ENCODE measurements at places on chromosomes 4 and X. TPM values are rescaled to one million over a fixed set of nuclear protein-coding genes. Genes with fewer than 3 reads are reported as not detected.

CT55 gene
- not detected for total RNA-seq

MGAT4D gene
- not detected for total RNA-seq

F9 gene
- total RNA-seq: not detected

CNGA2 gene
- total RNA-seq: not detected

TREX2 gene
- total RNA-seq: 2.5 TPM

DUSP9 gene
- total RNA-seq: 0.91 TPM

CENPVL3 gene
- 0.18 TPM for total RNA-seq

- DNase-seq: no peak
Observed at GRCh38 chr4:140719686-140720085, 36.5 kb downstream of the TBC1D9 start.

DNA sequence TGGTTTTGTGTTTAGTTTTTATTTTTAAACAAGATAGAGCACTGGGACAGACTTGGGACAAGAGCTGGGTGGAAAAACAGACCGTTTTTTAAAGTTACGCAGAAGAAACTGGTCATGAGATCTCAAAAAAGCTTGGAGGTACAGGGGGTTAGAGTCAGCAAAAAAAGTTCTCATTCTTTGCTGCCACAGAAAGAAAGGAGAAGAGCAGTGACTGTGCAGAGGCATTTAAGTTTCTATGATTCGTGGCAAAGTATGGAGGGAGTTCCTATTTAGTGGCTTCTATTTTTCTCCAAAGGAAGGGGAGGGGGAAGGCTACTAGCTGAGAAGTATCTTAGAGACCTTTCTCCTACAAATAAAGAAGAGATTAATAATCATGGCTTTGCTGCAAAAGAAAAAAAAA lies 68.3 kb downstream of the MANBA start:
- no peak for DNase-seq

- DNase-seq: no peak
Observed at GRCh38 chr4:19254486-19254885, 997.2 kb upstream of the SLIT2 start.

- no peak for DNase-seq
Observed at GRCh38 chr4:137694138-137694537, 161.8 kb upstream of the PCDH18 start.

- no peak for DNase-seq
Observed at GRCh38 chr4:79472036-79472435, 64.0 kb upstream of the GK2 start.

GRCh38 chr4:169220854-169221411 lies 49.8 kb downstream of the SH3RF1 start:
- DNase-seq: no peak

GRCh38 chr4:168566726-168567125 lies 69.9 kb downstream of the PALLD start:
- no peak for DNase-seq

DNA sequence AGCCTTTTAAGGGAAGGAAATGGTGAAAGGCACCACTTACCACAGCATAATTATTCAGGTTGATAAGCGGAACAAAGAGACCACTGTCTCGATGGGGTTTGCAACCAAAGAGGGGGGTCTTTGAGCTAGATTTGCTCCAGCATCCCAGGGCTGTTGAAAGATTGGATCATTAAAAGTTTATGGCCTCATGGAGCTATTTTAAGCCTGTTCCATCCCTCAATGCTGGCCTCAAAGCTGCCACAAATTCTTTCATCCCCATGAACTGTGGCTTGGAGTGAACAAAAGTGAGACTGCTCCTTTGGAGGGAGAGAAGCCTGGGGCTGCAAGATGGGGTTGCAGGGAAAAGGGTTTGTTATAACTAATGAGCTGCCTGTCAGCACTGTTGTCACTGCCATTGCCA lies 209.8 kb downstream of the RTL9 start:
- DNase-seq: no peak

DNA sequence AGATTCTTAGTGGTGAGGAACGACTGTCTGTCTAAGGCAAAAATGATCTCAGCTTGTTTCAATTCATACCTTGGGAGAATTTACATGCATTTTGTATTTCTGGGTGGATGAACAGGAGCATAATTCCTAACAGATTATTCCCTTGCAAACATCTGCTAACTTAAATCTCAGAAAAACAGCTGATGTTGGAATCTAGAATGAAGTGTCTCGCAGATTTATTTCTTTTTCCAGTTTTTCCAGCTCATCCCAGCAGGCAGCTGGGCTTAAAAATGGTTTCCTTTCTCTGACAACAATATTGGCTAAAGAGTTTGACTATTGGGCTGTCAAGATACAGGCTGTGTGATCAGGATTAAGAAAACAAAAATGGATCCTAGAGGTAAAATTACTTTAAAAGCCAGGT lies 1.1 kb downstream of the LNX1 start:
- no peak for DNase-seq

DNA sequence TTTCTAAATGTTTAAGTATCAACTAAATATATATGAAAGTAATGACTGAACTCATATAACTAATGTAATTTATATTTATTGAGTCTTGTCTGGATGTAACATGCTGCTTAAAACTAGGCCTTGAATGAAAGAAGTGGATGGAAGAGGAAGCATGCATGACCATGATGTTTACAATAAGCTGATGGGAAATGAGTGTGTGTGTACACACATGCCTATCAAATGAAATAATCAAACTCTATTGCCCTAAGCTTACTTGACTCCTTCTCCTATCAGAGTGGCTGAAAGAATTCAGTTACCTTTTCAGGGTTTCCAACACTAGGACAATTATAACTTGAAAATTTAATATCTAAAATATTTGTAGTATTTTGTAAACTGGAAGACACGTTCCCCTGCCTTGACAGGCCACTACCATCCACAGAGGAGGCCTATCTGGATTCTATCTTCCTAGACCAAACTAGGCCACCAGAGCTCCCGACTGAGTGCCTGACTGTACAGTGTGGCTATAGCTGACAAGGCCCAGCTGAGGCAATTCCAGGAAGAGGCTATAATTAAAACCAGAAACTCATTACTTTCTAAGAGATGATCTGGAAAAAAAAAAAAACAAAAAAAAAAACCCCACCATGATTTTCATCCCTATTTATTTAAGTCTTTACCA lies 7.6 kb downstream of the ARSJ start:
- no peak for DNase-seq

GRCh38 chr4:10115797-10116568 lies 616 bp downstream of the WDR1 start:
- no peak for DNase-seq

- no peak for DNase-seq
Observed at GRCh38 chrX:112784692-112785091, 55.9 kb downstream of the AMOT start.

DNA sequence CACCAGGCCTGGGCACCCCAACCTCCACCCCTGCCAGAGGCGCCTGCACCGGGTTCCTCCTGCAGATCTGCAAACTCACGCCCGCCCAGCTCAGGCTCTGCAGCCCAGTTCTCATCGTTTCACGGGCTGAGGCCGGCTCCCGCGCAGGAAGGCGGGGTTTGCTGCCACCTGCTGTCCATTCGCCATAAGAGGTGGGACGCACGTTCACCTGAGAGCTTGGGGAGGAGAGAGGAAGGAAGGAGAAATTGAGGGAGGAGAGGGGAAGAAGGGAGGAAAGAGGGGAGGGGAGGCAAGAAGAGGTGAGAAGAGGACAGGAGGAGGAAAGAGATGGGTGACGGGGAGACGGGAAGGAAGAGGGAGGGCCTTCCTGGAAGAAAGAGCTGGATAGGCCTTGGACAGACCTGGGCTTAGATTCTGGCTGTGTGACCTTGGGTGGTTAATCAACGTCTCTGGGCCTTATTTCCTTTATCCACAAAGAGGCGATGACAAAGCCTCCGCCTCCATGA lies 114.5 kb downstream of the ADRA2C start:
- DNase-seq: peak; percentile 89

- DNase-seq: no peak
Observed at GRCh38 chr4:127604949-127605709, 27.6 kb upstream of the INTU start.

DNA sequence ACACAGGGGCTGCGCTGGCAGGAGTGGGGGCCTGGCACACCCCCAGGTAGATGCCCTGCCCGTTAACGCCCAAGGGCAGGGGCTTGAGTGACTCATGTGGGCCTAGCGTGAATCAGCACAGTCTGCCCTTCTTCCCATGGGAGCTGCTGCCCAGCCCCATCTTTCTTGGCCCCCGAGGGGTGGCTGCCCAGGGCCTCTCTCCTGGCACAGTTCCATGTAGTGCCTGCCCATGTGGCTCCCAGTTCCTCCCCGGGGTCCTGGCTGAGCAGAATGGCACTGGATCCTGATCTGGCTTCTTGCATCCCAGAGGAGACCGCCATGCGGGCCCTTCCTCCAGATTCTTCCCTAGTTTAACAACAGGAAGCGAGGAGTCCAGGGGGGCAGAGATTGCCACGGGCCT lies 2.1 kb upstream of the AVPR2 start:
- DNase-seq: no peak

GRCh38 chrX:8010105-8010504 lies 82.9 kb upstream of the PNPLA4 start:
- no peak for DNase-seq

Data from osteocyte (in vitro differentiated cells).